ENCODE measurements at places on chromosomes 12 and 14.

DNA sequence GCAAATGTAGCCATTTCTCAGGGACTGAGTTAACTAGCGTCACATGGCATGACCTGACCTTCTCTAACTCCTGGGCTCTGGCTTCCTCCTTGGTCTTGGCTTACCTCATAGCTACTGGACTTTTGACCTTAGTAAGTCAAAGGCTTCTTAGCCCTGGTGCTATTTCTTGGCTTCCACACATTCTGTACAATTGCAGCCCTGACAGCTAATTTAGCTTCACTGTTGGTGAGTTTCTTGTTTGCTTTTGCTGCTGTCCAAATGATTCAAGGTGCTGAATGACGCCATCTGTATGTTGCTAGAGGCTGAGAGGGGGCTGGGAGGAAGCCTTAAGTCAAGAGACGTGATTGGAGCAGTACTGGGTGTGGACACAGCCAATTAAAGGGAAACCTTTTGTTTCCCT lies 202.7 kb downstream of the PRKD1 start:
- DNase-seq = peak; percentile 79

- DNase-seq = no peak
These were observed 494.4 kb upstream of the RGS6 start for GRCh38 chr14:71437870-71438269.

DNA sequence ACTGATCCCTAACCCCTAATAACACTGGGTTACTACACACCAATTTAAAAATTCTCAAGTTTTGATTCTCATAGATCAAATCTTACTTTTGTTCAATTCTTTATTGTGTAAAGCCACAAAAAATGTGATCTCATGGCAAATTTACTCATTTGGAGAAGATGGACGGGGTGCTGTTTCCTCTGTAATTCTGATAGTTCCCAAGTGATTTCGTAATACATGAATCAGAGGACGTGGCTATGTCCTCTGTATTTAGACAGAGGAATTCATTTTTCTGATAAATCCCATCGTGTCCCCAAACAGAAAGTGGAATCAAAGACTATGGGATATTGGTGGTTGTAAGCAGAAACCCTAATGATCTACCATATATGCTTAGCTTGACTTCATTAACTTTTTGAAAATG lies 76.6 kb upstream of the GNG2 start:
- DNase-seq = no peak

DNA sequence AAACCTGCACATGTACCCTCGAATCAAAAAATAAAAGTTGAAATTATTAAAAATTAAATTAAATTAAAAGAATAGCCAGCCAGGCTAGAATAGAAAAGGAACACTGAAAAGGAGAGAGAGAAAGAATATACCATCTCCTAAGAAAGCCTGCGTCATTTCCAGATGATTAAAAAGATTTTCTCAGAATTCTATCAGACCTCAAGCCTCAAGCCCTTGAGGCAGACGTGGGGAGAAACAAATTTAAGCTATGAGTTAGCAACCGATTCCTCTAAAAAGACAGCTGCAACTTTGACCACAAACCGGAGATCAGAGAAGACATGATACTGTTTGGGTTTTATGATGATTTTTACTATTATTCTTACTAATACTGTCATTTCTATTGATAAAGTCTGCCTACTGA lies 138.3 kb downstream of the KSR2 start:
- DNase-seq = no peak

- no peak for DNase-seq
These were observed 357 bp downstream of the HOMEZ start for GRCh38 chr14:23285530-23286019.

GRCh38 chr12:6941782-6942181 lies 1.8 kb upstream of the RNU7-1 start:
- no peak for DNase-seq

GRCh38 chr14:92035890-92036289 lies 4.0 kb downstream of the TRIP11 start:
- no peak for DNase-seq

DNA sequence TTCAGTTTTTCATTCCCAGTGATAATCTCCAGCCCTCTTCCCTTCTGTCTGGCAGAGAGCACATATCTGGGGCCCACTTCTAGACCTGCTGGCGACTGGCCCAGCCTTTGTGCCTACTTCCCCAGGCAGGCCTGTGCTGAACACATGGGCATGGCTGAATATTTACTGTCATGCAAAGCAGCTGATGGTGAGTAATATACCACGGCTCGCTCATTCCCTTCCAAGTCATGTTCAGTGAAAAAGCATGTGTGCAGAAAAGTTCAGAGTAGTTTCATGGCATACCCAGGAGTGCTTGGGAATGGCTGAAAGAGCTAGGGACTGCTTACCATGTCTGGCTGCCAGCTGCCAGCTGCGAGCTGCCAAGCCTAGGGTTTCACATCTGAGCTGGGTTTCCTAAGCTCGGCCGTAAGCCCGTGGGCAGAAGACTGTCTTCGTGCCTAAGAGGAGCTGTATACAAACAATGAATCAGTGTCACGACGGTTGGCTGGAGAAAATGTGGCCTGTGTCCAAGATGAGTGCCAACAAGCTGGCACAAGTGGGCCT lies 179.9 kb upstream of the PELI2 start:
- DNase-seq = peak; percentile 58

GRCh38 chr14:53452005-53452673 lies 299.0 kb upstream of the DDHD1 start:
- DNase-seq = peak; percentile 23

- no peak for DNase-seq
These were observed 96.8 kb downstream of the OSBPL8 start for GRCh38 chr12:76462668-76463224.

DNA sequence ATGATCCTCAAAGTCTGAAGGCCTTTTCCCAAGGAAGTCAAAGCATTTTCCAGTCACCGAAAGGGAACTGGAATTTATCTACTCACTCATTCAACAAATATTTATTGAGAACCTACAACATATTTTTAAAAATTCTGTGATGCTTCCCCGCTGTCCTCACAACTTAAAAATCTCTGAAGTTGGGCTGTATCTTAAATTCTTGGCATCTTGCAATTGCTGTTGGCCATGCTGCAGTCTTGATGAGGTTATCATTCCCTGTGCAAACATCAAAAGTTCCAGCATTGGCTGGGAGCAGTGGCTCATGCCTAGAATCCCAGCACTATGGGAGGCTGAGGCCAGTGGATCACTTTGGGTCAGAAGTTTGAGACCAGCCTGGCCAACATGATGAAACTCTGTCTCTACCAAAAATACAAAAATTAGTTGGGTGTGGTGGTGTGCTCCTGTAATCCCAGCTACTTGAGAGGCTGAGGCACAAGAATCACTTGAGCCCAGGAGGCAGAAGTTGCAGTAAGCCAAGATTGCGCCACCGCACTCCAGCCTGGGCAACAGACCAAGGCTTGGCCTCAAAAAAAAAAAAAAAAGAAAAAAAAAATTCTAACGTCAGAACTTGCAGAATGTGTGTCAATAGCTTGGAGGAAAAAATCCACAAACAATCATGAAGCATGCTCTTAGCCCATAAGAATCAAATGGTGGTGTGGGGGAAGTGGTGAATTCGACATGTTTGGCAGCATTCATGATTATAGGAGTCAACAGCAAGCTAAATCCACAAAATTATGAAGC lies 34.9 kb downstream of the CCDC177 start:
- no peak for DNase-seq

DNA sequence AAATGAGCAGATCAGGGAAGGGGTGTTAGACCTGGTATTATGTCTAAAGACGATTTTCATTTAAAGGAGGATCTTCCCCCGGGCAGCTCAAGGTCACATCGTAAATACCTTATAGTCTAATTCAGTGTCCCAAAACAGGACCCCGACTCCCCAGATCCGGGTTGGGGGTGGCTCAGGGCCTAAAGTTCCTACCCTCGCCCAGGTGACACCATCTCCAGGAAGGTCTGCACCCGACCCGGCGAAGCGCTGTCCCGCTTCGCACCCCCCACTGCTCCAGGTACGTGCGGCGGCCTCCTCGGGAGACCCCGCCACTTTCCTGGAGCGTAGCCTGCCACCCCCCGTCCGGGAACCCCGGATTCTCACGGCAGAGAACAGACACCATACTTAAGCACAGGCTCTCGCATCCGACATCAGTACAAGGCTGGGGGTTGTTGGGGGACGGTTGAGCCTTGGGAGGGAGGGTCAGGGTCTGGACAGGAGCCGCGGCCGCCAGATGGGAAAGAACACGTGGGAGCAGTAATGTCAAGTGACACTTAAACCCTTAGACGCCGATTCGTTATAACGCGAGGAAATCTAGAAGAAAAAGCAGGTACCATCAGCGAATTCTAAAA lies 556 bp downstream of the TIMM9 start:
- peak; percentile 42 for DNase-seq

DNA sequence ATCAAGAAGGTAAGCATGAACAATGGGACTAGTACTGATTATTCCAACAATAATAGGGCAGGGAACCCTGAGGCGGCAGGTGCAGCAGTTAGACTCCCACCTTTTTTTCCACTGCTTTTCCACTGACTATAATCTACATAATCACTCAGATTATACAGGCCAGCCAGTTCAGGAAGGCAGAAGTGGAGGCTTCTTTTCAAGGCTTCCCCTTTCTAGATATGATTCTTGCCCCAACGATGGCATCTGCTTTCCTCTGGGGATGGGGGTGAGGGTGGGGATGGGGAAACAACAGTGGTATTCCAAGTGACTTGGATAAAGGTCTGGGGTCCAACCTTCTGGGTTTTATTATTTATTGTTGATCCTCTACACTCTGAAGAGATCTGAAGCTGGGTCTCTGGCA lies 331 bp downstream of the NCKAP1L start:
- no peak for DNase-seq

GRCh38 chr12:93746572-93747168 lies 69.5 kb downstream of the CRADD start:
- DNase-seq = no peak

- DNase-seq = no peak
These were observed 4.5 kb downstream of the KRT77 start for GRCh38 chr12:52698651-52699340.

DNA sequence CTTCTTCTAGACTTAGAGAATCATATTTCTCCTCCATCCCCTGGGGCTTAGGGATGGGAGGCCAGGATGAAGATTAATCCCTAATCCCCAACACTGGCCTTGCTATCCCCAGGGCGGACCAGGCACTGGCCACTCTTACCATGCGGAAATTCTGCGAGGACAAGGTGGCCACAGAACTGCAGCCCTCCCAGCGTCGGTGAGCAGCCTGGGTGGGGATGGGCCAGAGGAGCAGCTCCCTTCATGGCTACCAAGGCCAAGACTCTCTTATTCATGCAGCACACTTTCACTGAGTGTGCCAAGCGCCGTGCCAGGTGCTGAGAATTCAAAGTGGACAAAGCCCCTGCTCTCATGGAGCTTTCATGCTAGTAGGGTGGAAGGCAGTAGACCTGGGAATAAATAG lies 7.0 kb downstream of the TNS2 start:
- DNase-seq = no peak

DNA sequence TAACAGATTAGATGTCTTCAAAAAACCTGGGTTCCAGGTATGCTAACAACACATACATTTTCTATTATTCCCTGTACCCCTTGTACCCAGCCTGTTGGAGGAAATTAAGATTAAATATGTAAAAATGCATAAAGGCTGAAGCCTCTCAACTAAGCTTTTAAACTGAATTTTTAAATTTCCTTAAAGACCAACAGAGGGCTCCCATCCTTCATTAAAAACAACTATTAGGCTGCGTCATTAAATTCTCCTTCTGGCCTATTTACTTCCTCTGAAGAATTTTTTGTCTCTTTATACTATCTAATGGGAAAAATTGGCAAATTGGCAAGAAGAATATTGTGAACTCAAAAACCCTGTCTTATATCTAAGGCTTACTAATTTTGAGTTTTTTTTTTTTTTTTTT lies 21.8 kb downstream of the SENP1 start:
- peak; percentile 44 for DNase-seq

GRCh38 chr12:49533331-49533730 lies 5.5 kb upstream of the KCNH3 start:
- peak; percentile 28 for DNase-seq

GRCh38 chr14:71320734-71321573 lies 413.7 kb downstream of the PCNX1 start:
- peak; percentile 73 for DNase-seq

- no peak for DNase-seq
These were observed 64.7 kb downstream of the BTG1 start for GRCh38 chr12:92080911-92081285.

- peak; percentile 44 for DNase-seq
These were observed 9.4 kb downstream of the MYBPC1 start for GRCh38 chr12:101604132-101604531.

DNA sequence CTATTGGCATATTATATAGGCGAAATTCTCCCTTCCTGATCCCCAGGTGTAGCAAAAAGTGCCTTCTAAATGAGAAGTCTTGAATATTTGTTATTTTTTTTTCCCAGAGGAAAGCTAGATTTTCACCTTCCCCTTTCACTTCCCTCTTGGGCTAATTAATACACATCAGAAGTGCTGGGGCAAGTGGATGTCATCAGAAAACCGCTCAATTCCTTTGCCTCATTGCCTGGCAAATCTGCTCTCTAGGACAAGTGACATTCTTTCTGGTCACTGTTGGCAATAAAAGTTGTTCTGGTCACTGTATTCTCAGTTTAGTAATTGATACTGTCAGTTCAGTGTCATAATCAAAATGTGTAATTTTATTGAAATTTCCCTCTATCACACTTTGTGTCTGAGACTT lies 174.5 kb downstream of the ETNK1 start:
- DNase-seq = no peak

- DNase-seq = no peak
These were observed 625.5 kb downstream of the DIO2 start for GRCh38 chr14:79585845-79586244.

- no peak for DNase-seq
These were observed 10.3 kb downstream of the FBRSL1 start for GRCh38 chr12:132500142-132500855.

GRCh38 chr12:84998341-84998740 lies 37.7 kb downstream of the TSPAN19 start:
- no peak for DNase-seq

GRCh38 chr14:105383083-105383730 lies 15.1 kb upstream of the TEX22 start:
- no peak for DNase-seq

GRCh38 chr12:27970401-27971120 lies 2.0 kb downstream of the PTHLH start:
- peak; percentile 65 for DNase-seq

GRCh38 chr14:30064454-30064853 lies 136.8 kb upstream of the PRKD1 start:
- DNase-seq = no peak

GRCh38 chr14:80575763-80576162 lies 364.5 kb upstream of the DIO2 start:
- no peak for DNase-seq

- peak; percentile 83 for DNase-seq
These were observed 1.3 kb upstream of the CD63 start for GRCh38 chr12:55729819-55730818.

- DNase-seq = no peak
These were observed 2.5 kb upstream of the LPAR5 start for GRCh38 chr12:6638305-6638704.

GRCh38 chr14:61296719-61297502 lies 15.8 kb upstream of the TMEM30B start:
- peak; percentile 73 for DNase-seq

DNA sequence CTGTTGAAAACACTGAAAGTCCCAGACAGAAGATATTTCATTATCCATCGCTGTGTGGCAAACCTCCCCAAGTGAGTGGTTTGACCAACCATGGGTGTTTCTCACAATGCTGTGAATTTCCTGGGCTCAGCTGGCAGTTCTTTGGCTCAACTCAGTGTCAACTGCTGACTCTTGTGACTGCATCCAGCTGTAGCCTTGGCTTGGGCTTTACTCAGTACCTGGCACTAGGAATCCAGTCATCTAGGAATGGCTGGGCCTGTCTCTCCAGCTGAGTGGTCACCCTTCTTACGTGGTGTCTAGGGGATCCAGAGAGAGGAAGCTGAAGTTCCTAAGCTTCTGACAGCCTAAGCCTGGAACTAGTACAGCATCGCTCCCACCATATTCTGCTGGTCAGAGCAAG lies 80.7 kb upstream of the PSMC1 start:
- DNase-seq = no peak
